Left renal pelvis (tissue), 4 donors: ENCODE measurements at places on chromosomes 2 and 18.

- no peak for DNase-seq
Measured at GRCh38 chr2:28310107-28310506, 82.6 kb upstream of the FOSL2 start.

DNA sequence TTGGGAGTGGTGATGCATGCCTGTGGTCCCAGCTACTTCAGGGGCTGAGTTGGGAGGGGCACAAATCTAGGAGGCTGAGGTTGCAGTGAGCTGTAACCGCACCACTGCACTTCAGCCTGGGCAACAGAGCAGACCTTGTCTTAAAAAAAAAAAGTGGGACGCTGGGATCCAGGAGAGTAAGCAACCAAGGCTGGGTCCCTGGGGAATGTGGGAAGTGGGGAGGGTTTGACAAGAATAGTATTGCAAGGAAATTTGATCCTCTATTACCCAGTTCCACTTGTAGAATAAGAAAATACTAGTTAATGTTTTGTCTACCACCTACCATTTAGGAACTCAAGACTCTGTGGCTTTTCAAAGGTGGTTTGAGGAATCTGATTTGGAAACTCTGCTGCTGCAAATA, 21.1 kb upstream of the DYTN start:
- DNase-seq, result peak; percentile 22

DNA sequence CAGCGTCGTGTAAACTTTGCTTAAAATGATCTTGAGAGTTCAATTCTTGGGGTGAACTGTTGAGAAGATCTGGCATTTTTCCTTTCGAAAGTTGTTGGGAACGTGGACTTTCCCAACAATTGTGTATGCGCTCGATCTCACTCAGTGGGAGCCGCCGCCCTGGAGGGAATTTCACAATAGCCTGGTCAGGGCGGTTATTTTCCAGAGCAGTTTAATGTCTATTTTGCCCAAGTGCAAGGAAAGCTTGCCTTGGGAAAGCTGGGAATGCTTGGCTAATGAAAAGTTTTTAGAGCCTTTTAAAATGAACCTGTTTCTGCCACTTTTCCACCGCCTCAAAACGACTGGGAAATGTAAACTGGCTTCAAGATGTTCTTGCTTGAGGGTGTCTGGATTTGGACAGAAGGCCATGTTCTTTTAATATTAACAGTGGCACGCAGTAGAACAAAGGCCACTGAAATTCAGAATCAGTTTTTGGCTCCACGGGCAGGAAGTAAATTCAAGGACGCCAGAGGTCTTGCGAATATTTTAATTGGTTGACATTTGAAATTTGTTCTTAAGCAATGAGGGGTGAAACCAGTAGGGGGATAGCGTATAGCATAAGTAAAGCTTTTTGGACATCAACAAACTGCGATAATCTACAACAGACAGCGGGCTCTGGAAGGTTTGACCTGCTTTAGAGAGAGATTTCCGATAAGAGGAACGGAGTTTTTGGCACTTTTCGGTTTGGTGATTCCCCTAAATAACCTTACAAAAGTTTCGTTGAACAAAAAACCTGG, 1.2 kb downstream of the CFLAR start:
- peak; percentile 51 for DNase-seq

GRCh38 chr18:404061-404636, 96.4 kb downstream of the COLEC12 start:
- DNase-seq, result no peak

DNA sequence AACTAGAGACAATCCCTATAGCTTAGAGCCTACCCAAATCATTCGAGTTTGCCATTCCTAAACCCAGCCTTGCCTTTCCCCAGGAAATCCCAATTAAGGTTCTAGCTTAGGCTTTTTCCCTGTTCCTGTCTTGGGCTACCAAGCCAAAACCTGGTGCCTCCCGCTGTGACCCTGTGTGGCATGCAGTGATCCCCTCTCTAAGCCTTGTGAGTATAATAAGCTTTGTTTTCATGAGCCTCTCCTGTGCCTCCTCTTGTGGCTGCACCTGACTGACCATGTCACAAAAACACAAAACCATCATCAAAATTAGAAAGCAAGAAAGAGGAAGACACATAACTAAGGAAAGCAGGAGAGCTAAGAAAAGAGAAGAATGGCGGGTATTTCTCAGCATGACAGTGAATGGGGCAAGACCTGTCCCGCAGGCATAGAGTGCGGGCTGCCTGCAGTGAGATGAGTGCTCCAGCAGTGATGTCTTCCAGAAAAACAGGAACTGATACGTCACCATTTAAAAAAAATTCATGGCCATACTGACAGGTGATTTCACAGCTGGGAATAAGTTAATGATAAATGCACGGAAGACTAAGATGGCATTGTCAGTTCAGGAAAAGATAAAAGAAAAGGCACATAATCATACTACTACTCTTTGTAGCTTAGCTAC, 9.2 kb upstream of the PAIP2B start:
- DNase-seq, result no peak

- no peak for DNase-seq
Measured at GRCh38 chr2:104975371-104975770, 62.5 kb upstream of the MRPS9 start.

DNA sequence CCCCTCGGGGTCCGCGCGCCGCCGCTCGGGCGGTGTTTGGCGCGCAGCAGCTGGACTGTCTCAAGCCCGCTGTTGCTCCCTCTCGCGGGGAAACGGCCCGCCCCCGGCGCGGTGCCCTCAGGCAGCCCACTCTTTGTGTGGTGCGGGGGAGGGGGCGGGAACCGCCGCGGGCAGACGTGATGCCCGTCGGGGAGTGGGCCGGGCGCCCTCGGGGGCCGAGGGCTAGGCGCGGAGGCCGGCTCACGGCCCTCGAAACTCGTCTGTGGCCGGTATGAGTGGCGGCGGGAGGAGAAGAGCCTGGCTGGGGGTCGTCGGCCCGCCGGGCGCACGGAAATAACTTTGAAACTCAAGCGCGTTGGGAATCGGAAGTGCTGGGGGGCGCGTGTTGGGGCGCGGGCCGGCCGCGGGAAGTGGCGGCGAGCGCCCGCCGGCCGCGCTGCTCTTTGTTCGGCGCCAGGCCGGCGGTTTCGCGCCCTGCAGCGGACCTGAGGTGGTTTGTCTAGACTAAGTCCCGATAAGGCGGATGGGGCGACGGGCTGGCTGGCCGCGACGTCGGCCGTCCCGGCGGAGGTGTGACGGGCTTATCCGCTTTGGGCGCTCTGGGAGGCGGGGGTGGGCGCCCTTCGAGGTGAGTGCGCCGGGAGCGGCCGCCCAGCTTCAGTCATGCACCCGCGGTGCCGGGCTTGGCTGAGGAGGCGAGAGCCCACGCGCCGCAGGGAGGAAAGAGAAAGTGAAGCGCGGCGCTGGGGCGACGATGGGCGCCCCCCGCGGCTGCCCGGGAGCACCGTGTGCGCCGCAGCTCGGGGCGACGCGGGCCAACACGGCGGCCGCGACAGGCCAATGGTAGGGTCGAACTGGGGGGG, 679 bp downstream of the PTMA start:
- DNase-seq, result no peak

DNA sequence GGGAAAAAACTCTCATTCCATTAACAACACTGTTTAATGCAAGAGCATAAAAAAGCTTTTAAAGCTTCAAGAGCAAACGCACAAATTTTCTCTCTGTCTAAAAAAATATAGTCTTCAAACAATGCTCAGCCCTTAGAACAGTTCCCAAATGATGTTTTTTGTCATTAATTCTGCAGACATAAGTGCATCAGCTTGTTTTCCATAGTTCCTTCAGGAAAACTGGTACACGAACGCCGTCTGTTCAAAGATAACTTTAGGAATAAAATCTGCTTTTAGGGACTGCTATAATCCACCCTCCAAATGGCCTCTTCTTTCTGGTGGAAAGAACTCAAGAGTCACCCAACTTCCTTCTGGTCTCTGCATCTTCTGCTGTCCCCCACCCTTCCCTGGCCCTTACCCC, 98.2 kb upstream of the SLC66A3 start:
- DNase-seq, result no peak

DNA sequence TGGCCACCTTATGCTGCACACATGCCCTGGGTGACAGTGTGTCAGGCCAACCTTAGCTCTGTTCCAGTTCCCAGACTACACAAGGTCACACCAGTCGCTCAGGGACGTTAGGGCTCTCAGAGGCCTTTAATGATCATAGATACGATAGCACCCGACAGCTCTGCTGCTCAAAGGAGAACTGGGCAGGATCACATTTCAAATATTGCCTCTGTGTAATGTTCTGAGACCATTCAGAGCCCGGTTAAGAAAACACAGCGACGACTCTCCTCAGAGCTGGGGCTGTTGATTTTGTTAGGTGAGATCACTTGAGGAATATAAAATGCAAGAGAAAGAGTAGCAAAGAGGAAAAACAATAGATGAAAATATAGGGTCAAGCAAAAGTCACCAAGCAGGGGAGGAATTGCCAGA, 166.6 kb upstream of the TANK start:
- DNase-seq, result peak; percentile 24

- DNase-seq, result no peak
Measured at GRCh38 chr2:120587279-120587996, 148.2 kb upstream of the GLI2 start.

DNA sequence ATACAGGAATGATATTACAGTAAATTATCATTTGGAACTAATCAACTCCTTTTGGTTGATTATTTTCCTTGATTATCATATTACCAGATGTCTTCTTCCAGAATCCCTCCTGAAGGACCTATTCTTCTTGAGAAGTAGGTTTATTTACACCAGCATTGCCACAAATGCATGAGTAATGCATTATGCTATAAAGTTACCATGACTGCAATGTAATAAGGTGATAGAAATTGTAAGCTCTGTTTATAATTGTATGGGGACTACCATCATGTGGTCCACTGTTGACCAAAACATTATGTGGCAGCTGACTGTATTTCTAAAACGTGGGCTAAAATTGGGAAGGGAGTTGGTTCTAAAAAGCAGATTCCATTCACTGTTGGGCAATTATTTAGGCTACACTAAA, 602.2 kb downstream of the NYAP2 start:
- no peak for DNase-seq

- no peak for DNase-seq
Measured at GRCh38 chr2:219680958-219681693, 53.7 kb downstream of the SLC4A3 start.

DNA sequence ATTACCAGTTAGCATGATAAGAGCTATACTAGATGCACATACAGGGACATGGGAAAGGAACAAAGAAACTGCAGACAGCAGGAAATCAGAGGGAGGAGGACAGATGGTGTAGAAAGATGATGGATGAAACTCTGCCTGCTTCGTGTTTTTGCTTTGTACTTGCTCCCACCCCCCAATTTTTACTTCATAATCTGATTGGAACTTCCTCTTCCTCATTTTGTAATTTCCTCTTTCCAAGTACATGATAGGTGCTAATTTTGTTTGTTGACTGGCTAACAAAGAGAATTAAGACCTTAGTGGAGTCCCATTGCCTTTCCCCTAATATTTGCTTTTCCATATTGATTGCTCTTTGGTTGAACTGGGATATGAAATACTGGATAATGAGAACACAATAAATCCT, 76.0 kb upstream of the PELI1 start:
- no peak for DNase-seq

- no peak for DNase-seq
Measured at GRCh38 chr18:54776282-54776977, 51.8 kb upstream of the RAB27B start.

- DNase-seq, result no peak
Measured at GRCh38 chr2:10983711-10984110, 72.0 kb downstream of the KCNF1 start.

DNA sequence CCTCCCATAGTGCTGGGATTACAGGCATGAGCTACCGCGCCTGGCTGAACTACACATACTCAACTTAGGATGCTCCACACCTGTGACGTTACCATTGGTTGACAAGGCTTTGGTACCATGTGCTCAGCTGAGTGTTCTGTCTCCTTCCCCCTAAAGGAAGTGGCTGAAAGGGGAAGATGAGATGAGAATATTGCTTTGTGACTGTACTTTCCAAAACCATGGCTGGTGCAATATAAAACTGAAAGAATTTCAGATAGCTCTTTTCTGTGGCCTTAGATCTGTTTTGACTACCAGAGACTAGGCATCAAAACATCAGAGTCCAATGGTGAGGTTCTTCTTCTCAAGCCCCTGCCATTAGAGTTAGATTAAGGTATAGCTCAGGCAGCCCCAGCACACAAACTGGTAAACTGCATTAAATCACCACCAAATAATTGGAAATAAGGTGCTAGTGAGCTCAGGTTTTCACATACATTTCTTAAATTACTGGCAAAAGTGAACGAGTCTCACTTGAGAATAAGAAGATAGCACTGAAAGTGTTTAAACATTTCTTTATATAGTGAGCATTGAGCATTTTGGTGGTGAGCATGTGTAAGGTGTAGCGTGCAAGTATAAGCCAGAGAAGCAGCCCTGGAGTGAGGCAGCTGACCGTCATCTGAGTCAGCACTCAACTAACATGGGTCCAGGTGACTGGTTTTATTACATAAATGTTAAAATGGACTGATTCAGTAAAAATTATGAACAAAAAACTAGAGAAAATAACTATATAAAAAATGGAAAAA, 113.5 kb upstream of the FZD5 start:
- no peak for DNase-seq

DNA sequence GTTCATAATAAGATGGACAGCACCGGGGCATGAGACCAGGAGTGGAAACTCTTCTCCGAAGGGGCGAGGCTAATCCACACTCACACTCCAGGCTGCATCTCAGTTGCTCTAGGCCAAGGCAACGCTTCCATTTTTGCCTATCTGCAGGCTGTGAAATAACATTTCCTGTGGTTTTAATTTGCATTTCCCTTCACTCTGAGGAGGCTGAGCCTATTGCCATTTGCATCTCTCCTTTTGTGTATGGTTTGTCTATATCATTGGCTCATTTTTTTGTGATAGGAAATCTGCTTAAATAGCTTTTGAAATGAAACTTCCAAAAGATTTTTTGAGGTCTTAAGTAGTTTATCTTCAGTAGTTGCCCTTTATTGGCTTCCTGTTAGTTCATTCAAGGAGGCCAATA, 57.6 kb downstream of the TPGS2 start:
- no peak for DNase-seq

DNA sequence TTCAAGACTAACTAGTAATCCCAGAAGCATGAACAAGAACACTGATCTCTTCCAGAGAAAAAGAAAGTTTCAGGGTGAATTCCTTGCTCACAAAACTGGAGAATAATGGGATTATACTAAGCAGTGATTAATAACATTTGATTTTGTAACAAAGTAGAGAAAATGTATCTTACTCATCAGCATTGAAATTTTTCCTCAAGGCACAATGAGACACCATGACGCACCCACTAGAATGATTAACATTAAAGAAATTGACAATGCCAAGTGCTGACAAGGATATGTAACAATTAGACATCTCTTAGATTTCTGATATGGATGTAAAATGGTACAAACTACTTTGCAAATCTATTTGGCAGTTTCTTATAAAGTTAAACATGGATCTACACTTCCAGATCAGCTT, 101.1 kb upstream of the EPHA4 start:
- no peak for DNase-seq

DNA sequence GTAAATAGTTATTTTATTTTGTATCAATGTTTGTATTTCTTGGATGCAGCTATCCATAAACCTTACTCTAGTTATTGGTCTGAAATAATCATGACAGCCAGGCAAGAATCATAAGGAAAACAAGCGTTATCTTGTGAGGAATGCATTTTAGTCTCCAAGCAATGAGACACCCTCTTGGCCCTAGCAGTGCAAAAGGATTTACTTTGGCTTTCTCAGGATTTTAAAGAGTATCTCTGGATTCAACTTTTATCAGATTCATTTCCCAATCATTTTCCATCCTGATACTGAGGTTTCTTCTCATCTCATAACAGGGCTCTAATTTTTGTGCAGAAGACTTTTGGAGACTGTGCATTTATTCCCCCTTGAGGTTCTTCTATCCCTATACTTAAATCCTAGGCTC, 480.8 kb downstream of the TMX3 start:
- no peak for DNase-seq

GRCh38 chr18:62729487-62730386, 14.4 kb downstream of the PHLPP1 start:
- no peak for DNase-seq
